ENCODE measurements at places on chromosomes 7 and 10. TPM values are rescaled to one million over a fixed set of nuclear protein-coding genes. Genes with fewer than 3 reads are reported as not detected.

TRIL gene
- total RNA-seq: 0.12 TPM

SKIDA1 gene
- total RNA-seq: 0.66 TPM

HOXA9 gene
- total RNA-seq: not detected

MMD2 gene
- not detected for total RNA-seq

ACTL6B gene
- not detected for total RNA-seq

UNC5B gene
- 22.4 TPM for total RNA-seq

HMX3 gene
- total RNA-seq: not detected
